ENCODE measurements at places on chromosomes 1 and 21. TPM values are rescaled to one million over a fixed set of nuclear protein-coding genes. Genes with fewer than 3 reads are reported as not detected.

DNA sequence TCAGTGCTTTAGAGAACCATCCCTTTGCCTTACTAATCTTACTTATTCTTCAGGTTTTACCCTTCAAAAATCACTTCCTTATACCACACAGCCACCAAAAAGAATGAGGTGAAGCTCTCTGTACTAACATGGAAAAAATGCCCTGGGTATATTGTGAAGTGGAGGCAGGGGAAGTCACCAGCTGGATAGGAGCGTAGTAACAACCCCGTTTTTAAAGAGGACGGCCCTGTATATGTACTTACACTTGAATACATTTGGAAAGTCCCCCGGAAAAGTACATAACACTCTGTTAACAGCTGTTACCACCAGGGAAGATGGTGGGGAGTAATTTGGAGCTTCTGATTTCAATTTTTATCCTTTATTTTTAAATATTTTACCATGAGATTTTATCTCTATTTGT is 28.2 kb upstream of the KHDRBS1 start:
- no peaks in the 10 kb centered on the region for H3K27me3 ChIP-seq
- peak overlapping the region; percentile 55 for H3K27ac ChIP-seq
- no peaks in the 10 kb centered on the region for H3K4me1 ChIP-seq
- no peak overlapping the region for H3K4me3 ChIP-seq

The VANGL2 gene
- total RNA-seq = 0.96 TPM

GRCh38 chr1:40621821-40622450 is 43.5 kb downstream of the RIMS3 start:
- H3K27ac ChIP-seq = no peak overlapping the region
- peaks cover 31% of the 10 kb centered on the region for H3K36me3 ChIP-seq
- H3K4me3 ChIP-seq = no peak overlapping the region
- DNase-seq = peak; percentile 37

The FOXO6 gene
- 5.7 TPM for total RNA-seq

- DNase-seq = no peak
- no peaks in the 10 kb centered on the region for H3K27me3 ChIP-seq
- no peak overlapping the region for H3K27ac ChIP-seq
- H3K4me3 ChIP-seq = no peak overlapping the region
- no peaks in the 10 kb centered on the region for H3K36me3 ChIP-seq
Observed at GRCh38 chr1:210321552-210321951, 7.2 kb upstream of the HHAT start.

The SH2D1B gene
- not detected for total RNA-seq

The SAMSN1 gene
- total RNA-seq = 6.1 TPM

- no peaks in the 10 kb centered on the region for H3K4me1 ChIP-seq
- no peak for DNase-seq
- no peaks in the 10 kb centered on the region for H3K36me3 ChIP-seq
- H3K27ac ChIP-seq = no peak overlapping the region
- no peak overlapping the region for H3K4me3 ChIP-seq
Observed at GRCh38 chr21:27168084-27168483, 201.2 kb upstream of the ADAMTS5 start.

GRCh38 chr1:59078070-59078800 is 218.7 kb upstream of the FGGY start:
- no peaks in the 10 kb centered on the region for H3K36me3 ChIP-seq
- H3K4me3 ChIP-seq = no peak overlapping the region
- DNase-seq = no peak
- H3K4me1 ChIP-seq = no peaks in the 10 kb centered on the region
- no peaks in the 10 kb centered on the region for H3K27me3 ChIP-seq

The NPHS2 gene
- not detected for total RNA-seq

- no peaks in the 10 kb centered on the region for H3K36me3 ChIP-seq
- H3K4me3 ChIP-seq = no peak overlapping the region
Observed at GRCh38 chr1:204092632-204093420, 19.9 kb downstream of the SOX13 start.

- H3K4me3 ChIP-seq = peak overlapping the region; percentile 22
- DNase-seq = no peak
- no peaks in the 10 kb centered on the region for H3K27me3 ChIP-seq
- no peaks in the 10 kb centered on the region for H3K36me3 ChIP-seq
- H3K4me1 ChIP-seq = peaks cover 9% of the 10 kb centered on the region
Observed at GRCh38 chr1:93708734-93709481, 27.3 kb upstream of the BCAR3 start.

GRCh38 chr1:236421850-236422516 is 27.9 kb downstream of the EDARADD start:
- H3K27me3 ChIP-seq = no peaks in the 10 kb centered on the region
- DNase-seq = no peak
- no peaks in the 10 kb centered on the region for H3K36me3 ChIP-seq
- no peak overlapping the region for H3K27ac ChIP-seq
- no peak overlapping the region for H3K4me3 ChIP-seq

GRCh38 chr1:78231477-78231876 is 185.7 kb downstream of the GIPC2 start:
- no peak for DNase-seq
- no peaks in the 10 kb centered on the region for H3K36me3 ChIP-seq
- H3K4me1 ChIP-seq = no peaks in the 10 kb centered on the region
- no peaks in the 10 kb centered on the region for H3K27me3 ChIP-seq

GRCh38 chr1:160567858-160568682 is 11.2 kb downstream of the CD84 start:
- H3K4me3 ChIP-seq = no peak overlapping the region
- no peak overlapping the region for H3K27ac ChIP-seq
- no peaks in the 10 kb centered on the region for H3K27me3 ChIP-seq
- H3K36me3 ChIP-seq = no peaks in the 10 kb centered on the region

DNA sequence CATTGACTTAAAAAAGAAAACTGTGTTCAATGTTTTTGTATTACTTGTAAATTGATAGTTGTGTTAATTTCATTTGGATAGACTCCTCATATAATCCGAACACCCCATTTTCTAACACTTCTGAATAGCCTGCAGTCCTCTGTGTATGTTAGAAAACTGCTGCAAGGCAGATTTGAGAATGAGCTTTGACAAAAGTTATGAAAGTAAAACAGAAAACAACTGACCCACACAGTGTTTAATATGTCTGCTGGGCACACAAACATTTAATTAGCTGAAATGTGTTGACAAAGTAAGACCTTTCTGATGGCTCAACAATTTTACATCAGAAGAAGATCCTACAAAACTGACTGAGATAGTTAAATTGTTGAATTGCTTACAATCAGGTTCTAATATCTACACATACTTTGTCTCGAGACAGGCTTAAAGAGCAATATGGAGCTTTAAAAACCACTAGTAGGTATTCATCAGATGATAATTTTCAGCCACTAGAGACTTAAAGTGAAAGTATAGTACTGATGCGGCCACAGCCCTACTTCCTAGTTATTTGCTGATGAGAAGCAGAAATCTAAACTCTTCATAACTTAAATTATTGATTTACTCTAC is 40.0 kb upstream of the PRMT6 start:
- H3K27ac ChIP-seq = no peak overlapping the region
- no peaks in the 10 kb centered on the region for H3K36me3 ChIP-seq
- H3K4me1 ChIP-seq = no peaks in the 10 kb centered on the region

The KRTAP22-2 gene
- not detected for total RNA-seq

DNA sequence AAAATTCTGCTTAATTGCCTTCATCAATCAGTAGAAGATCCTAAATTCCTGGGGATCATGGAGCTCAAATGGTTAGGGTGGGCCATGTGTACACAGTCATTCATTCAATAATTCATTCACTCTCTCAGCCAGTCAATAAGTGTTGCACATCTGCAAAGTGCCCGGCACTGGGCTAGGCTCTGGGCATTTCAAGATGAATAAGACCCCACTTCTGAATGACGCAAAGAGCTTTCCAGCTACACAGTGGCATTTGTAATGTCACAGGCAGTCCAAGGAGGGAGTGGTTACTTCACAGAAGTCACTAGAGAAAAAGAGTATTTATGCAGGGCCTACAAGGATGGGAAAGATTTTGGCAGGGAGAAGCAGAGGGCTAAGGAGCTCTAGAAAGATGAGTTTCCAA is 93.2 kb downstream of the KCNJ15 start:
- no peaks in the 10 kb centered on the region for H3K36me3 ChIP-seq
- H3K27ac ChIP-seq = peak overlapping the region; percentile 91

GRCh38 chr1:89950703-89951102 is 44.2 kb upstream of the ZNF326 start:
- no peaks in the 10 kb centered on the region for H3K27me3 ChIP-seq
- no peak for DNase-seq
- H3K27ac ChIP-seq = no peak overlapping the region
- H3K4me3 ChIP-seq = no peak overlapping the region
- H3K36me3 ChIP-seq = no peaks in the 10 kb centered on the region
- H3K4me1 ChIP-seq = no peaks in the 10 kb centered on the region

DNA sequence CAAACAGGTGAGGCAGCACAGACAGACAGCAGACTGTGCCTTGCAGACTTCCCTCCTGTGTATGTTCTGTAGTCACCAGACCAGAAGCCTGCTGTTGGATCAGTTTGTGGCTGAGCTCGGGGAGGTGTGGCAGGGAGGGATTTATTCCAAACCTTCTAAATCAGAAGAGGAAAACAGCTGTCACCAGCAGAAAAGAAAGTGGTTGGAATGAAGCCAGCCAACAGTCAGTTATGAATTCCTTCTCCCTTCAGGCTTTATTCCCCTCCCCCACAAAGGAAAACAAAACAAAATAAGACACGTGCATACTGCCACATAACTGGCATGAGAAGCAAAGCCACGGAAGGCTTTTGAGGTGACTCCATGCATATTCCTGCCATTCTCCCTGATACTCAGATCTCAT is 19.0 kb upstream of the PIGV start:
- H3K27ac ChIP-seq = peak overlapping the region; percentile 43
- no peak overlapping the region for H3K4me3 ChIP-seq
- peaks cover 89% of the 10 kb centered on the region for H3K36me3 ChIP-seq
- peaks cover 36% of the 10 kb centered on the region for H3K4me1 ChIP-seq
- no peaks in the 10 kb centered on the region for H3K27me3 ChIP-seq

The AGMAT gene
- 1.1 TPM for total RNA-seq

GRCh38 chr1:108661030-108661609 is at the start of gene HENMT1:
TSS of gene HENMT1 (minus strand) at chr1:108661093. CDS start at chr1:108659884, 1,209 bp downstream.
- peak within 1 kb of the TSS; percentile 74 for H3K4me3 ChIP-seq
- no peak for DNase-seq
- peak within 1 kb of the TSS; percentile 92 for H3K27ac ChIP-seq

DNA sequence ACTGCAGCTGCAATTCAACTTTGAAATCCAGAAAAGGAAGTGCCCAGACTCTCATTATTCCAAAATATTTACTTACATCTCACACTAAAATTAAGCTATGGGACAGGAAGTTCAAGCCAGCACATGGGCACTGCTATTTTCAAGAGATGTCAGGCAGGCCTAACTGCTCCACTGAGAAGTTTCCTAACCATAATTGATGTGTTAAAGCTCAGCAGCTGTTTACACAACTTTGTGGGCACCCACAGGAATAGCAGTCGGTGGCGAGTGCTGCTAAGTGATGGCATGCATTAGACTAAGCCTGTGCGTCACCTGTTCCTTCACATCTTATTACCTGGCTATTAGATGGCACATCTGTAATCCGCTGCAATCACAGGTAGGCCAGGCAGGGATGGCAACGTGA is 303.3 kb upstream of the DAB1 start:
- H3K4me3 ChIP-seq = no peak overlapping the region
- no peak overlapping the region for H3K27ac ChIP-seq
- H3K4me1 ChIP-seq = no peaks in the 10 kb centered on the region
- no peaks in the 10 kb centered on the region for H3K36me3 ChIP-seq
- DNase-seq = no peak

DNA sequence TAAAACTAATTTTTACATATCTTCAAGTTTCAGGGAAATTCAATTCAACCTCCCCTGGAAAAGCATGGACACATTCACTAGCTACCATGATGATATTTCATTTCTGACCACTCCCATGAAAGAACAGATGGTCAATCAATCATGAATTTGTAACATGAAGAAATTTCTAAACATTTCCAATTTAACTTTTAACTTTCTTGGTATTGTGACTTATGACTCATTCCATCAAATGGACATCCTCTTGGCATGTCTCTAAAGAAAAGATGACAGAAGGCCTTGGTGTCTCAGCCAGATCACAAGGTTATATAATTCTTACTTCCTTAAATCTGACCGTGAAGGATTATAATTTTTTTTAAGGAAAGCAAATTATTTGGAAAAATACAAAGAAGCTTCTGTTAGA is 10.5 kb upstream of the MCOLN3 start:
- DNase-seq = no peak
- H3K36me3 ChIP-seq = no peaks in the 10 kb centered on the region
- H3K27ac ChIP-seq = no peak overlapping the region
- H3K27me3 ChIP-seq = no peaks in the 10 kb centered on the region

- no peaks in the 10 kb centered on the region for H3K27me3 ChIP-seq
- H3K4me3 ChIP-seq = no peak overlapping the region
- H3K27ac ChIP-seq = no peak overlapping the region
- no peaks in the 10 kb centered on the region for H3K4me1 ChIP-seq
- H3K36me3 ChIP-seq = peaks cover 45% of the 10 kb centered on the region
- DNase-seq = no peak
Observed at GRCh38 chr1:44305962-44306422, 49.1 kb downstream of the ERI3 start.

The PTGFR gene
- 0.85 TPM for total RNA-seq

- no peak for DNase-seq
- no peaks in the 10 kb centered on the region for H3K36me3 ChIP-seq
- H3K27me3 ChIP-seq = no peaks in the 10 kb centered on the region
- H3K4me3 ChIP-seq = no peak overlapping the region
- no peaks in the 10 kb centered on the region for H3K4me1 ChIP-seq
Observed at GRCh38 chr1:221025501-221025900, 146.3 kb downstream of the HLX start.

DNA sequence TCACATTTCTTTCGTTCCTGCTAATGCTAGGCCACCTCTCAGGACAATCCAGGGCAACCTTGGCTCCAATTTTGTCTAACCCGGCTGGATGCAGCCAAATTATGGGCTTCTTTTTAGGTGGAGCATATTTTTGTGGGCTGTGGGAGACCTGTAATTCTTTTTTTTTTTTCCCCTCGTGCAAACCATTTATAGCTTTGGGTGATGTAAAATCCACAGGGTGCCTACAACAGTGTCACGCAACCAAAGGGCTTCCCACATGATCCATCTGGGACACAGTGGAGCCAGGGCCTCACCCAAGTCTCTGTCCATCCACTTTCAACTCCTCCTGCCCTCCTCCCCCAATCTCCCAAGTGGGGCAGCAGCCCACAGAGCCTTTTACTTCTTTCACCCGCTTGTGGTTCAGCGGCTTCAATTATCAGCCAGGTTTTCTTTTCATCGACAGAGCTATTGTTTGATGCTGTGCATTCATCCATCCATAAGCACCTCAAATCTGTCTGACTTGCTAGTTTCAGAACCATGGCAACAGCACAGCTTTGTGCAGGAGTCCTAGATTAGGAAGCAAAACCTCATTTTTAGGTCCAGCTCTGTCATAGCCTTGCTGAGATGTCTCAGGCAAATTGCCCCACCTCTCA is 10.0 kb upstream of the OVAAL start:
- no peaks in the 10 kb centered on the region for H3K36me3 ChIP-seq
- no peaks in the 10 kb centered on the region for H3K27me3 ChIP-seq
- no peak for DNase-seq
- H3K4me3 ChIP-seq = no peak overlapping the region

GRCh38 chr1:33578557-33579448 is 106.4 kb downstream of the ZSCAN20 start:
- no peak overlapping the region for H3K27ac ChIP-seq
- DNase-seq = no peak
- H3K4me3 ChIP-seq = no peak overlapping the region
- peaks cover 10% of the 10 kb centered on the region for H3K4me1 ChIP-seq

Data from ascending aorta (tissue), 2 donors.